ENCODE measurements at places on chromosomes 1 and 21.

DNA sequence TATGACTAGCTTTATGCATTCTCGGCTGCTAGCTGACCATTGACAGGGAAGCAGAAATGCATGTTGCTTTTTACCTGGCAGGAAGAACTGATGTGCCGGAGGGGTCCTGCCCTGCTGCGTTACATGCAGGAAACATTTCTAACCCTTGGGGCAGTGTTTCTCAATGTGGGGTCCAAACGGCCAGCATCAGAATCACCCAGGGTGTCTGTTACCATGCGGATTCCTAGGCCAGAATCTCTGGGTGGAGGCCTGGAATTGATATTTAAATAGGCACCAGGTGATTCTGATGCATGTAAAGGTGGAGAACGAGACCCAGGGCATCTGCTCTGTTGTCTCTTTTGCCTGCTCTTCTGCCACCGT lies 182.7 kb downstream of the PCP4 start:
- no peak for DNase-seq

DNA sequence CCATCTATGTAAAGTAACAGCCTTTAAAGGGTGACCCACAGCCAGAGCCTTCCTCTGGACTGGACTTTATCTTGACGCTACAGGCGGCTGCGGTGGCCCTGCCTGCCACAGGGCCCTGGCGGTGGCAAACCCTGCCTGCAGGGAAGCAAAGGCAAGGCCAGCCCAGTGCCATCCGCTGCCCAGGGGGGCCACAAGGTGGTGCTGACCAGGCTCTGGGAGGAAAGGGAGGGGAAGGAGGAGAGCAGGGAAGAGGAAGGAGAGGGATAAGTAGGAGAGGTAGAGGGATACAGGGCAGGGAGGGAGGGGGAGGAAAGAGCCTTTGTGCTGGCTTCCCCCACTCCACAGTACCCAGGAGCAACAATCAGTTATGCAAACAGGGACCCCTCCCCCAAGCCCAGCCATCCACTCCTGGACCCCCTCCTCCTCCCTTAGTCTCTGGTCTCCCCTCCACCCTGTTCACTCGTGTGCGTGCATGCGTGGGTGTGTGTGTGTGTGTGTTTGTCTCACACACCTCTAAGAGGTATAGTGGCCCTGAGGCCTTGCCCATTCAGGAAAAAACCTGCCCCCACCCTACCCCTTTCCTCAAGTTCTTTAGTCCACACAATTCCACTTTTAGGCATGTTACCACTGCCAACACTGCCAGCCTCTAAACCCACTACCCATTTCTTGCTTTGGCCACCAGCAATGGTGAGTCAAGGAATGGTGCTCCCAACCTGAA lies 30.3 kb downstream of the SSBP3 start:
- DNase-seq, result no peak

DNA sequence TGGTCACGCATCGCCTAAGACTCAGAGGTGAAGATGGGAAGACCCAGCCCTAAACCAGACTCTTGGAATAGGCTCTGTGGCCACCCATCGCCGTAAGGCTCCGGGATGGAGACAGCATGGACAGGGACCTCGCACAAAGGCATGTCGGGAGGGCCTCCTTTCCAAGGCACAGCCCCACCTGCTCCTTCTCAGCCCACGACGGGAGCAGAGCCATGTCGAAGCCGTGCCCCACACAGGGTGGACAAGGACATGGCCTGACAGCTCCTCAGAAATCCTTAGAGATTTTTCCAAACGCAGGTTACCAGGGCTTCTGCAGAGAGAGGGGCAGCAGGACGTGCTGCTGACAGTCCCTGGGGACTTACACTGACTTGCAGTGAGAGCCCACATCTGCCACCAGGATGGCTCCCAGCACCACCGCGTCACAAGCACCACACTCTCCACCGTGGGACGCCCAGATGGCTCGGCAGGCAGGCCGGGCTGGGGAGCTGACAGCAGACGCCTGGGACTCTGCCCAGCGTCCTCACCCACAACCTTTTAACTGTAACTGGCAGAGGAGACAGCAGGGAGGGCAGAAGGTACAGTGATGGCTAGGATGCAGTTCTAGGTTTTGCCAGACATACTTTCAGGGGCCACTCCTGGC lies 12.0 kb downstream of the SSU72 start:
- no peak for DNase-seq

GRCh38 chr1:160491017-160491416 lies 32.0 kb downstream of the SLAMF6 start:
- no peak for DNase-seq

- no peak for DNase-seq
Measured at GRCh38 chr21:44319407-44320065, 19.7 kb downstream of the CFAP410 start.

- DNase-seq, result no peak
Measured at GRCh38 chr1:25018110-25018735, 88.1 kb upstream of the RUNX3 start.

DNA sequence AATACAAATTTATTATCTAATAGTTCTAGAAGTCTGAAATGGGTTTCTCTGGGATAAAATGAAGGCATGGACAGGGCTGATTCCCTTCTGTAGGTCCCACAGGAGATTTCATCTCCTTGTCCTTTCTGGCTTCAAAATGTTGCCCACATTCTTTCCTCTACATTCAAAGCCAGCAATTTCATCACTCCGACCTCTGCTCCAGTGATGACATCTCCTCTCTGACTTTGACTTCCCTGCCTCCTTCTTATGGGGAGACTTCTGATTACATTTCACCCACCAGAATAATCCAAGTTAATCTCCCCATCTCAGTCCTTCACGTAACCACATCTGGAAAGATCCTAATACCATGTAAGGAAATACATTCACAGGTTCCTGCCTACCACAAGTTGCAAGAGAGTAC lies 358.0 kb upstream of the C1orf87 start:
- no peak for DNase-seq

DNA sequence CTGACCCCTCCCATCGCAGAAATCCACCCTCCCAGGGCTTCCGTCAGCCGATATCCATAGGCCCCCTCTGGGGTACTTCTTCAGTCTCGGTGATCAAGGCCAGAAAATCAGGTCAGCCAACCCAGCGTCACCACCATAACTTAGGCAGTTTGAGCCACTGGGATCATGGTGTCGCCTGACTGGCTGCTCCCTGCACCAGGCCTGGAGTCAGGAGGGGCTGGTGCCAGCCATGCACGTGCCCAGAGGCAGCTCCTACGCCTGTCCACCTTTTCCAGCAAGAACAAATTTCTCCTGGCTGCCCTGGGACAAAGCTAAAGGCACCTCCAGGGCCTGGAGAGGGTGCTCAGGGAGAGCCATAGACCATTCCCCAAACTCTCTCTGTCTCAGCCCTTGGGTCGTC lies 4.8 kb upstream of the CTRC start:
- DNase-seq, result no peak

Data from activated CD4-positive, alpha-beta T cell treated with anti-CD3 and anti-CD28 coated beads, Interleukin-2, amount 50 U/mL, for 48 hours (primary cell).